Suppressor macrophage treated with lipopolysaccharide for 4 hours (primary cell): ENCODE measurements at places on chromosomes 16 and 17.

DNA sequence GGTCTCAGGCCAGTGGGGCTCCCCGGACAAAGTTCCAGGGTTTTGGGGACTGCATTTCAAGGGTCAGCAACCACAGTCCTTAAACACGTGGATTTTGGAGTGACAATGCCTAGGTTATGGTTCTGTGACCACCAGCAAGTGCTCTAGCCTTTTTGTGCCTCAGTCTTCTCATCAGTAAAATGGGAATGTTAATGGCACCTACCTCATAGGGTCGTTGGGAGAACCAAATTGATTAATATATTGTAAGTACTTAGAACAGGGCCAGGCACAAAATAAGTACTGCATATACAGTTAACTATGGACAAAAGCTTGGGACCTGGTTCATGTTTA lies 13.8 kb downstream of the IL4R start:
- no peak for DNase-seq

DNA sequence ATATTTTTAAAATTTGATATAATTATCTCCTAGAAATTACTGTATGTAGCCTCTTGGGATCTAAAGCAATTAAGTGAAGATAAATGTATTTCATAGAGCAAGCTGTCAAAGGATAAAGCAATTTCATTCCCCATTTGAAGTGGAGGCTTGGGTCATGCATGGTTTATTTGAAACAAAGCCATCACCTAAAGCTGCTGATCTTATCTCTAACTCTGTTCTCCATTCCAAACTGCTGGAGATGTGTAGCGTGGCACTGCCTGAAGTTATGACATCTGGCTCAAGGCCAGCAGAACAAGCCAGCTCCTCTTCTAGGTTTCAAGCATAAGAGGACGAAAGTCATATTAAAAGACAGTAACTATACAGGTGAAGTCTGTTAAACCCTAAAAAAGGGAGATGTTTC lies 83.9 kb downstream of the HIC1 start:
- no peak for DNase-seq

- DNase-seq = no peak
These were observed 311.7 kb downstream of the PMP22 start for GRCh38 chr17:14953405-14953804.

DNA sequence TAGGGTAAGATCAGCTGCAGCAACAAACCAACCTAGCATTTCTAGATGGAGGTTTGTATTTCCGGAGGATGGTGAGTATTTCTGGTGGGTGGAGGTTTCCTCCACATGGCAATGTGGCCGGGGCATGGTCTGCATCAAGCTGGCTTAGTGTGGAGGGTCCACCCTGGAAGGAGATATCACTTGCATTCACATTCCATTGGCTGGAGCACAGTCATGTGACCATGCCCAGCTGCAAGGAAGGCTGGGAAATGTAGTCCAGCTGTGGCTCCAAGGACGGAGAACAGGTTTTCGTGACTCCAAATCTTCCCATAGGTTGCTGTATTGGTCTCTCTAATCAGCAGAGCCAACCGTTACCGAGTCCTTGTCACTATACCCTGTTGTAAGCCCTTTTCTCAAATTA lies 68.7 kb downstream of the RAI1 start:
- peak; percentile 51 for DNase-seq

DNA sequence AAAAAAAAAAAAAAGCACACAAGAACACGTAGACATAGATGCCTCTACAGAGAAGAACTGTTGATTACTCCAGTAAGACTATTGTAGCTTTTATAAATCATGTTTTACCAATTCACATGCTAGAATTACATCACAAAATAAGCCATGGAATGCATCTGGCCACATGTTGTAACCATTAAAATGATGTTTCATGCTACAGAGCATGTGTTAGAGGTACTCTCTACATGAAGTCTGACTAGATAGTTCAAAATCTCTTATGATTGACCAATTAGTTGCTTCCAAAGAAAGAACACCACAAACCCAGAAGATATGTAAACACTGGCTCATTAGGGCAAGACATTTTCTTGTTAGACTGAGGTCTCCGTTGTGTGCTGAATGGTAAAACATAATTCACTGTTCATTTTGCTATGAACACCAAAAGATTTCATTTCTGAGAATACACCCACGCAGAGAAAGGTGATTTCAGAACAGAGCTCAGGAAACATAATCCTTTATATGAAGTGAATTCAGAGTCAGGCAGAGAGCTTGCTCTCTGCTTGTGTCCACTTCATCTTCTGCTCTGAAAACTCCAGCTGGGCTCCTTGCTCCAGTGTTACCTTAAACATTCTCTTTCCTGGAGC lies 411.4 kb upstream of the SOX9 start:
- no peak for DNase-seq

- no peak for DNase-seq
These were observed 31.2 kb downstream of the RNF135 start for GRCh38 chr17:31002047-31002446.

GRCh38 chr17:29342158-29342765 lies 47.9 kb upstream of the TAOK1 start:
- DNase-seq = peak; percentile 34

GRCh38 chr16:77555791-77556190 lies 121.0 kb upstream of the ADAMTS18 start:
- no peak for DNase-seq

DNA sequence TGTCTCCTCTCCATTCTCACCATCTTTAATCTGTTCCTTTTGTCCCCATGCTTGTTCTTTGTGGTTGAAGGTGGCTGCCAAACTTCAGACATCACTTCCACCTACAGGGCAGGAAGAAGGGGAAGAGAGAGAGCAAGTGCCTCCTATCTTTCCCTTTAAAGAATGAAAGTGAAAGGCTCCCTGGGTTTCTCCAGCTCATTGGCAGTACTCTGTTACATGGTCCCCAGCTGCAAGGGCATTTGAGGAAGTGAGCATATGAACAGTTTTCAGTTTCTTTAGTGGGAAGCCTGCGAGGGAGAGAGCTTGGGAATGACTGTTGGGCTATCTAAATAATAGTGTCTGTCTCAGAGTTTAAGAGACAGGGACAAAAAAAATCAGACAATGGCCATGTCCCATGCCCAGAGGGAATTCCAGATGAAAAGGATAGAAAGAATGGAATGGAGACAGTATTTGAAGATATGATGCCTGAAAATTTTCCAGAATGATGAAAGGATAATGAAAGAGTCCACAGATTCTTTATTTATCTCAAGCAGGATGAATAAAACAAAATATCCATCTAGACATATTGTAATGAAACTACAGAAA lies 159.9 kb downstream of the LGALS9B start:
- peak; percentile 85 for DNase-seq

- DNase-seq = no peak
These were observed 4.8 kb downstream of the RABEP1 start for GRCh38 chr17:5286846-5287245.

- DNase-seq = no peak
These were observed 47.7 kb downstream of the SMURF2 start for GRCh38 chr17:64614266-64615027.

GRCh38 chr16:27108051-27108770 lies 41.5 kb downstream of the C16orf82 start:
- no peak for DNase-seq

GRCh38 chr17:75065562-75066151 lies 18.6 kb downstream of the KCTD2 start:
- DNase-seq = peak; percentile 48

GRCh38 chr16:87233928-87234327 lies 83.3 kb downstream of the C16orf95 start:
- no peak for DNase-seq

DNA sequence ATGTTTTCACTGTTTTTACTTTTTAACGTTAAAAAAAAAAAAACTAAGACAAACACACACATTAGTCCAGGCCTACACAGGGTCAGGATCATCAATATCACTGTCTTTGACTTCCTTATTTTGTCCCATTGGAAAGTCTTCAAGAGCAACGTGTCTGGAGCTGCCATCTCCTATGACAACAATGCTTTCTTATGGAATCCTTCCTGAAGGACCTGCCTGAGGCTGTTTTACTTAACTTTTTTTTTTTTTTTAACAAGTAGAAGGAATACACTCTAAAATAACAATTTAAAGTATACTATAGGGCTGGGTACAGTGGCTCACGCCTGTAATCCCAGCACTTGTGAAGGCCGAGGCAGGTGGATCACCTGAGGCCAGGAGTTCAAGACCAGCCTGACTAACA lies 71.8 kb upstream of the BCAR1 start:
- DNase-seq = no peak

DNA sequence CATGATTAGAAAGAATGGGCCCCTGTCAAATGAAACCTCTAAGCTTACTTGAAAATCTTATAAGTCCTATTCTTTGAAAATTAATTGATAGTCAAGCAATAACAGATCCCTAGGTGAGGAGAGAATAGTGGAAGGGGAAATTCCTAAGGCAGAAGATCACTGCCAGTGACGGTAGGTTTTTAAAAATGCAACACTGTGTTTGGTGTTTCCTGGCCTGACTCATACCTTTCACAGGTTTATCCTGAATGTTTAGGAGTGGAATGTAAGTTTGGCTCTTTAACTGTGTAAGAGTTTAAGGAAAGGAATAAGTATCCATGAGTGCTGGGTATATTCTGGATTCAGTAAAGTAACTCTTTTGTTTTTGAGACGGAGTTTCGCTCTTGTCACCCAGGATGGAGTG lies 23.8 kb downstream of the HAPSTR1 start:
- no peak for DNase-seq

GRCh38 chr17:72342627-72343527 lies 222.1 kb downstream of the SOX9 start:
- no peak for DNase-seq

DNA sequence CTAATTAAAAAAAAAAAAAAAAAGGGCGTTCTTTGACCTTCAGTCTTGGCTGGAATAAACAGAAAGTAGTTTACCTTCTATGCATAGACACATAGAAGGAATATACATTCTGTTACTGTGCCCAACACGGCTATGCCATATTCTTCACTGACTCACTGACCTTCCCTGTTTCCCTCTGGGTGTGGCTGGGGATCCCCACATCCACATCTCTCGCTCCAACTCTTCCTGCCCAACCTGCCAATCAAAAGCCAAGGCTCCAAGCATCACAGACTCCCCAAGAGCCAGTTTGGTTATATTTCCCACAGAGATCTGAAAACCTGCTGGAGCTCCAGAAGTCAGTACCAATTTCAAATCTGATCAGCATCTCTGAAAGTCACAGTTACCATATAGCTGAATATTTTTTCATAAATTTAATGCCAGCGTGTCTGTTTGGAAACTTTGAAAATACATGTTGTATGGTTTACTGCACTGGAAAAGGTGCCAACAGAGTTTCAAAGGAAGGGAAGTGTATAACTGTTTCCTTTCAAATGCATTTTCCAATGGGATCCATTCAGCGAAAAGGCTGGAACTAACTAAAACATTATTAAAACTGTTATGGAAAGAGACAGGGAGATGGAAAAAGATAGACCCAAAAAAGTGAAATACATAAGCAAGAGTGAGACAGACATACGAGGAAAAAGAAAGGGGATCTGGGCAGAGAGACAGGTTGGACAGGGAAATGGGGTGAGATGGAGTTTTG lies 91.8 kb downstream of the SMG6 start:
- DNase-seq = no peak

DNA sequence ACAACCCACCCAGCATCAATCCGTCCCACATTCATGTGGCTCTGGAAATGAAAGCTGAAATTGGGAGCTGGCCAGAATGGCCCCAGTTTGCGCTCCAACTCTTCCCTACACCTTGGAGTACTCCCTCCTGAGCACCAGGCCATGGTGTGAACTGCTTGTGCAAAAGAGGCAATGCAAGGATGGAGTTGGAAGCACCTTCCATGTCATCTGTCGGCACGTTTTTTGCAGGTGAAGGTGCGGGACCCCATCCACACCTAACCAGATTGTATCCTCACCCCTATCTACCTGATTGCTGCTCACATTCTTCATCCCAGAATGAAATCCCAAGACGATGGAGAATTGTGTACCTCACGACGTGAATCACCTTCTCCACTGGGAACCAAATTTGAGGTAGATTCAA lies 136.6 kb upstream of the WSB1 start:
- DNase-seq = no peak

- peak; percentile 52 for DNase-seq
These were observed 82.5 kb upstream of the TNRC6C start for GRCh38 chr17:77875881-77876509.

DNA sequence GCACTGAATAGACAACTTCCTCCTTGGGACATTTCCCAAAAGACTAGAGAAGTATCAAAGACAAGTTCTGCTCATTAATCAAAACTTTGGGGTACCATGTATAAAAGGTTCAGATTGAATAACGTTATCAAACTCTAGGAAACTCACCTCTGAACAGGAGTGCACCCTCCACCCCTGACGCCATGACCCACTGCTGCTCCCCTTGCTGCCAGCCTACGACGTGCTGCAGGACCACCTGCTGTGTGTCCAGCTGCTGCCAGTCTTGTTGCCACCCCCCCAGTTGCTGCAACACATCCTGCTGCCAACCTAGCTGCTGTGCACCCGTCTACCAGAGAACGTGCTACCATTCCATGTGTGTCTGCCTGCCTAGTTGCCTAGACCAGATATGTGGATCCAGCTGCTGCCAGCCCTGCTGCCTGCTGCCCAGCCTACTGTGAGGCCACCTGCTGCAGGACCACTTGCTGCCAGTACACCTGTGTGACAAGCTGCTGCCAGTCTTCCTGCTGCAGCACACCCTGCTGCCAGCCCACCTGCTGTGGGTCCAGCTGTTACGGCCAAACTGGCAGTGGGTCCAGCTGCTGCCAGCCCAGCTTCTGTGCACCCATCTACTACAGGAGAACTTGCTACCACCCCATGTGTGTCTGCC lies 13.8 kb upstream of the KRTAP9-2 start:
- no peak for DNase-seq

DNA sequence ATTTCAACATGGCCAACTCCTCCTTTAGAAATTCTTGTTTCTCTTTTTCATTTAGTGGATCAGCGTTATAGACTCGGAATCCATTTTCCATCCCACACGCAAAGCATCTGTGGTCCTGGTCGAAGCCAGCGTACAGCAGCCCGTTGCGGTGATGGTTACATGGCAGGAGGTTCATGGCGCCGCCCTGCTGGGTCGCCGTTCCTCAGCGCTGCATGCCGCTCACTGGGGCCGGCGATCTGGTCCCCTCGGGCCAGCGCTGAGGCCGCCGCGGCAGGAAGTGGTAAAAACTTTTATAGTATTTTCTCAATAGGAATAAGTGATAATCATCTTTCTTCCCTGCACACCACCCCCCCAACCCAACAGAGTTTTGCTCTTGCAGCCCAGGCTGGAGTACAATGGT lies 29.9 kb upstream of the RHOT1 start:
- DNase-seq = no peak

- no peak for DNase-seq
These were observed 41.8 kb downstream of the PAFAH1B1 start for GRCh38 chr17:2635241-2635640.

GRCh38 chr17:43393944-43394482 lies 4.8 kb upstream of the ARL4D start:
- peak; percentile 95 for DNase-seq

- no peak for DNase-seq
These were observed 42.6 kb upstream of the ERN1 start for GRCh38 chr17:64172510-64172909.

- no peak for DNase-seq
These were observed 5.6 kb downstream of the GFAP start for GRCh38 chr17:44909681-44910144.

- DNase-seq = no peak
These were observed 2.1 kb downstream of the OMG start for GRCh38 chr17:31294820-31295488.

- DNase-seq = no peak
These were observed 329.6 kb downstream of the SNX29 start for GRCh38 chr16:12305847-12306801.
